ENCODE measurements at places on chromosomes 13 and 19.

GRCh38 chr13:34731486-34731885, 210.6 kb upstream of the NBEA start:
- no peak for DNase-seq

DNA sequence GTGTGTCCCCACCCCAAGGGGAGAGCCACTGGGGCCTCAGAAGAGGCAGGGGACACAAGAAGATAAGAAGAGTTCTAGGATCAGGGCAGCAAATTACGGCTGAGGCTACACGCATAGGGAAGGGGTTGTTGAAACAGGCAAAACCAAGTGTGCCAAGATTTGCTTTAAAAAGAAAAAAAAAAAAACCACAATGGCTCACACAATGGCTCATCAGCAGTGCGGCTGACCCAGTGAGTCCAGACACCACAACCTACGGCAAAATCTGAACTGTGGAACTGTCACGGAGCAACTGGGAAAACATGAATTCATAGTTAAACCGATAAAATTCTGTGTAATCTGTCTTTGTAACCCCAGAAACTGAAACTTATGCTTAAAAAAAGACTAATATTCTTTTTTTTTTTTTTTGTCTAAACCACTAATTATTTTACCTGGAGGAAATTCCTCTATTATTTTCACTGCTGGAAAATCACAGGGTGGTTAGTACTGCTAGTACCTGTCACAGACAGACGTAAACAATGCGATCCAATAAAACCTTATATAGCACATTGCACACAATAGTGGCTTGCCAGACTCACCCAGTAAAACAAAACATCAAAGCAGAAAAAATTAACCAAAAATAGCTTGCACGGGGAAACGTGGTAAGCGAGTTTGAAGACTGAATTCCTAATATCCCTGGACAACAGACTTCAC, 325.4 kb upstream of the TSHZ3 start:
- no peak for DNase-seq

DNA sequence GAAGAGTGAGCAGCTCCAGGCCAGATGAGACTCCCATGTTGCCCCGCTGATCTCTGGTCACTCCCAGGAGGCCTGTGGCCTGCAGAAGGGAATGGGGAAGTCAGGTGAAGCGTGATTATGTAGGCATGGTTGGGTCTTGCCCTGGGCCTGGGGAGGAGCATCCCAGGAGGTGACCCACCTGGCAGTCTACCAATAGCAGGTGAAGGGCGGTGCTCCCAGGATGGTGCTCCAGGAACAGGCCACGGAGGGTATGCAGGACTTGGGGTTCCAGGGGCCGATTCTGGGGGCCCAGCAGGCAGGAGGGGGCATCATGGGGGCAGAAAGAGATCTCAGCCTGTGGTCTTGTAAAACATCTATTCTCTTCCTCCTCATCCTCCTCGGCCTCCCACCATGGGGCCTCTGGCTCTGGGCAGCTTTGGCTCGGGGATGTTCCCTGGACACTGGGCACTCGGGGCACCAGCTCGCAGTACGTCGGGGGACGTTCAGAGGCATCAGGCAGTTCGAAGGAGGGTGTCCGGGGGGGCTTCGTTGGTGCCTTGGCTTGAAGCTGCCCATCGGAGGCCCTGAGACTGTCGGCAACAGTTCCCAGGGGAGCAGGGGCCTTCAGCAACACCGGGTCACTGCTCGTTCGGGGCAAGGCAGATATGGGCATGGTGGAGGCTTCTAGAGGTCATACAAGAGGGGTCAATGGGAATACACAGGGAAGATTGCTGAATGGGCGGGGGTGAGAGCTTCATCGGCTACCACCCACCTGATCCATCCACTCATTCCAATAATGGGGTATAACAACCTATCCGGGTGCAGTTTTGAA, 12.4 kb downstream of the SH2D3A start:
- DNase-seq = no peak

GRCh38 chr19:1866693-1867348, 3.4 kb upstream of the KLF16 start:
- no peak for DNase-seq

DNA sequence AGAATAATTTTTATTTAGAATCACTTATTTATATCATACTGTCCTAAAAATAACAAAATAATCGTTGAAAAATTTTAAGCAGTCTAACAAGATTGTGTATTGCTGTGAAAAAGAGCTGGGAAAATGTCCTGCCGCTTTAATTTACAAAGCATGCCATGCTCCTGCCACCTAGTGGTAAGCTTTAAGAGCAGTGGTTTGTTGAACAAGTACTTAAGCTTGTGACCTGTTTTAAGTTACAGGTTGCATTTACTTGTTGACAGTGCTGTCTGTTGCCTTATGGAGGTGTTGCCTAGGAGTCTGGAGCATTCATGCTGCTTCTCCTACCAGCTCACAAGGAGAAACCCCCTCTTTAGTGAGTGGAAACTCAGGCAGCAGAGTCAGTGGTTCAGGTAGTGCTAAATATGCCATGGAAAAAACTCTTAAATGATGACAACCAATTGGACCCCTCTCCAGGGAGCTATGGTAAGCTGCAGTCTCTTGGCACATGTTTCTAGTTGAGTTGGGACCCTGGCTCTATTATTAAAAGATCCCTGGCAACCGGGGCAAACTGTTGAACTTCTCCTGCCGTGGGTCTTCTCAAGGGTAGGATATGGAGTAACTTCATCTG, 68.4 kb downstream of the SPATA13 start:
- no peak for DNase-seq

GRCh38 chr13:52845334-52845761, 3.1 kb downstream of the PCDH8 start:
- no peak for DNase-seq

DNA sequence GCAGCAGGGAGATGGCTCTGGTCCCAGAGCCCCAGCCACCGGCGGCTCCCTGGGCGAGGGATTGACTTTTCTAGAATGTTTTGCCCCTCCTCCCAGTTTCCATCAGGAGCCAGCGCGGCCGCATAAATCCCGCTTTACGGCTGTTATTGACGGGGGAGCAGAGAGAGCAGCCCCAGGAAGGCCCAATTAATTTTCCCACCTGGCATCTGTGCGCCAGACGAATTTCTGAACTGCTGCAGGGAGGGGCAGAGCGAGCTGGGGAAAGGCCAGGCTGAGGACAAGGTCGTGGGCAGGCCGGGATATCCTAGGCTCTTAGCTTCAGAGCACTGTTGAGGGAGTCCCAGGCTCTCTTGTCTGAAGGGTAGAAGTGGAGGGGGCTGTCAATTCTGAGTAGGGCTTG, 24.7 kb downstream of the ZNRF4 start:
- DNase-seq = no peak

GRCh38 chr13:27280841-27281240, 10.2 kb downstream of the RASL11A start:
- DNase-seq = no peak

- DNase-seq = no peak
Observed at GRCh38 chr13:33524086-33524485, 238.5 kb upstream of the STARD13 start.

- no peak for DNase-seq
Observed at GRCh38 chr13:42355092-42355485, 83.1 kb downstream of the AKAP11 start.

- DNase-seq = no peak
Observed at GRCh38 chr19:11995174-11995573, 30.3 kb downstream of the ZNF763 start.

- no peak for DNase-seq
Observed at GRCh38 chr13:50198508-50198907, 183.3 kb downstream of the KCNRG start.

GRCh38 chr13:60169239-60170031, 5.7 kb upstream of the DIAPH3 start:
- DNase-seq = no peak

- no peak for DNase-seq
Observed at GRCh38 chr13:77105051-77105450, 78.1 kb upstream of the FBXL3 start.

- DNase-seq = no peak
Observed at GRCh38 chr13:42396501-42396900, 124.5 kb downstream of the AKAP11 start.

GRCh38 chr19:42140125-42140754, 8.0 kb upstream of the POU2F2 start:
- DNase-seq = peak; percentile 80

DNA sequence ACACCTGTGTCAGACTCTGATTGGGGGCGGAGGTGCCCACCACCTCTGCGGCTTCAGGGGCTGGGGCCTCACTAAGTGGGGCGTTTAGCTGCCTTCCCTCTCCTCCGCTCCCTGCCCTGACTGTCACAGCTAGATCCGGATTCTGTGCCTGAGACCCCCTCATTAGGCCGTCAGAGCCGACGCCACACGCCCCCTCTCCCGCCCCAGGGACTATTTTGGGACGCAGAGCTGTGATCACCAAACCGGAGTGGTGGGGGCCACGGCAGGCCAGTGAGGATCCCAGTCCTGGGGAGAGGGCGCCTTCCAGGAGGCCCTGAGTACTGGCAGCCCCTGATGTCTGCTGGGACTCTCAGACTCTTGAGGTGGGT, 762 bp downstream of the KANK3 start:
- DNase-seq = no peak

GRCh38 chr19:47697863-47698609, 15.2 kb upstream of the EHD2 start:
- DNase-seq = peak; percentile 80

DNA sequence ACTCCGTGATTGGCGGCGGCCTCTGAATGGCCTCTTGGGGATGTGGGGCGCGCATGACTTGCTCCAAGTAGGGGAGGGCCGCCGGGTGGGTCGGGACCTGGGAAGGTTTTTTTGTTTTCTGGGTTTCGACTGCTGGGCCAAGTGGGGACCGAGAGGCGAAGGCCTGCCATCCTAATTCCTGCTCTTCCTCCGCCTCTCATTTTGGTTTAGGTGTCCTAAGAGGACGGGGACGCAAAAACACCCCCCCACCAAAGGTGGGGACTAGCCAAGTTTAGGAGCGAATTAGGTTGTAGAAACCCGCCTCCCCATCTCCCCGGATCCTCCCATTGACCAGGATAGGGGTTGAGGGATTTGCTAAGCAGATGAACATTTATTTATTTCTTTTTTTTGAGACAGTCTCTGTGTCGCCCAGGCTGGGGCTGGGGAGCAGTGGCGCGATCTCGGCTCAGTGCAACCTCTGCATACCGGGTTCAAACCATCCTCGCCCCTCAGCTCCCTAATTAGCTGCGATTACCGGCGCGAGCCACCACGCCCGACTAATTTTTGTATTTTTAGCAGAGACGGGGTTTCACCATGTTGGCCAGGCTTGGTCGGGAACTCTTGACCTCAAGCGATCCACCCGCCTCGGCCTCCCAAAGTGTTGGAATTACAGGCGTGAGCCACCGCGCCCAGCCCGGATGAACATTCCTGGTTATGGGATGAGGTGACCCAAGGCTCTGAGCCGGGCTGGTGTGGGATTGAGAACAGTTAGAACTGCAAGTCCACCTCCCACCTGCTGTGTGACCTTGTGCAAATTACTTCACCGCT, 838 bp downstream of the PPP2R1A start:
- DNase-seq = peak; percentile 56

DNA sequence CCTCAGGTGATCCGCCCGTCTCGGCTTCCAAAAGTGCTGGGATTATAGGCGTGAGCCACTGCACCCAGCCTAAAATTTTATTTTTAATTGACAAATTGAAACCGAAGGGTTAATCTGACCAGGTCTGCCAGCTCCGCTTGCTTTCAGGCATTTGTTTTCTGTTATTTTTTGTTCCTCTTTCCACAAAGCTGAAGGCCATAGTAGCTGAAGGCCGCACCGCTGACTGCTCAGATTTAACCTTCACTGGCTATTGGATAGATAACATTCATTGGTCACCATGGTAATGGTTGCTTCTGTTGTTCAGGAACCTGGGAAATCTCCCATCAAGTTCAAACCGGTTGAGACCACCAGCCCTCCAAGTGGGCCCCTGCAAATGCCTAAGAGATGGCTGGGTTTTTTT, 124.5 kb upstream of the USP29 start:
- DNase-seq = no peak

DNA sequence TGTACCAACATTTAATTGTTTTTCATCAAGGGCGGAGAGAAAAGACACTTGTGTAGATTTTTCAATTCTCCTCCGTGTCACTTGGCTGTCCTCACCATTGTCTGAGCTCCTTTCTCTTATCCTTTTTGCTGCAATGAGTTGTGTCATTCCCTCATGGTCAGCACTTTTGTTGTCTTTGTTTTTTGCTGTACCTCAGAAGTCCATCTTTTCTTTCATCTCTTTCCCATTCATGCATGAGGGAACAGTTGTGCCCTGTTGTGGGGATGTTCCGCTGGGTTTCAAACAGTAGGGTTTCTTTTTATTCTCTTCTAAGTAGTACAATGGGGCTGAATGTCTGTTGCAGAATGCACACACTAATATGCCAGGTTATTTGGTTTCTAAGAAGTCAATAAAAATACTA, 222.6 kb downstream of the TM9SF2 start:
- no peak for DNase-seq

DNA sequence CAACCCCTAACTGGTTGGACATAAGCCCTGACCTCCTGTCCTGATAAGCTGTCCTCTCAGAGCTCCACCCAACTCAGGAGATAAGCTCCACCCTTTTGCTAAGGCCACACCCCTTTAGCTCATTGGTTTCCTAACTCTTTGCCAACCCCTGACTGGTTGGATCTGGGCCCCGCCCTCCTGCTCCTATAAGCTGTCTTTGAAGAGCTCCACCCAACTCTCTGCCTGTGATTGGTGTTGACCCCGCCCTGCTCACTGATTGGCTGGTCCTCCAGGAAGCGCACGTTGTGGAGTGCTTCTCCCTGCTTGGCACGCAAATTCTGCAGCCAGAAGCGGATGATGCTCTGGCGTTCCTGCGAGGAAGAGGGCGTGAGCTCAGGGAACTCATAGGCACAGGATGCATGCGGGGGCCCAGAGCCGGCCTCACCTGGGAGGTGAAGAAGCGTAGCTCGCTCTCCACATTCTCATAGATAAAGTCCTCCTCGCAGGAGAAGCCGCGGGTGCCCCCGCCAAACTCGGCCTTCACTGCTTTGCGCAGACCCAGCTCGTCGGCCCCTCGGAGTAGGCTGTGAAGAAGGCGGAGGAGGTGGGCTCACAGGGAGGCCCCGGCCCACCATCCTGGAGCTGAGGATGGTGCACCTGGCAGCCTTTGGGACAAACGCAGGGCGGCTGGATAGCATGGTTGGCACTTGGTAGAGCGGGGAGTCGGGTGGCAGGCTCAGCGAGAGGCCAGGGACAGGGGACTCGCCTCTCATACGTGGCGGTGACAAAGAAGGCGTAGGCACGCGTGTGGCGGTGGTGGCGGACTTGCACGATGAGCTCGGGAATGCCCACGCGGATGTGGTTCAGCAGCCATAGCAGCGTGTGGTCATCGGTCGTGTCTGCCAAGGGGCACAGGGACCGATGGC, 1.7 kb downstream of the ANO8 start:
- peak; percentile 77 for DNase-seq

GRCh38 chr13:50131920-50132903, 117.0 kb downstream of the KCNRG start:
- DNase-seq = peak; percentile 43

GRCh38 chr19:18002347-18002850, 5.6 kb upstream of the ARRDC2 start:
- DNase-seq = peak; percentile 83

DNA sequence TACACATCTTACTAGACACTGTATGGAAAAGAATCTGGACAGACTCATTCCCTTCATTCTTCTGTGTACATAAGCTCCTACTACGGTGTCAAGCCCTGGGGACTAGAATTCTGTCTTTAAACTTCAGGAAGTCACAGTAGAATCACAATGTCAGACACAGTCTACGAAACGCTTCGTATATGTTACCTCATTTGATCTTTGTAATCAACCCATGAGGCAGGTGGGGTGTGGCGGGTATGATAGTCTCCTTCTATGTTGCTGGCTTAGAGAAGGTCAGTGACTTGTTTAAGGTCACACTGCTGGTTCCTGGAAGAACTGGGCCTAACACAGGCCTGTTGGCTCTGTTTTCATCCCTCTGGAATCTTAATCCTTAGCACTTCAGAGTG, 32.2 kb upstream of the TPT1 start:
- no peak for DNase-seq

- no peak for DNase-seq
Observed at GRCh38 chr13:38213314-38213713, 136.3 kb upstream of the UFM1 start.

Measured in aorta (tissue), 5 donors.